IgD-negative memory B cell (primary cell): ENCODE measurements at places on chromosomes 2 and 18. TPM values are rescaled to one million over a fixed set of nuclear protein-coding genes. Genes with fewer than 3 reads are reported as not detected.

SLC4A5 gene
- 1.2 TPM for polyA plus RNA-seq

ADCYAP1 gene
- not detected for polyA plus RNA-seq

C2orf72 gene
- polyA plus RNA-seq: not detected

MC2R gene
- polyA plus RNA-seq: not detected

RGPD4 gene
- not detected for polyA plus RNA-seq

KLHL30 gene
- not detected for polyA plus RNA-seq

CHRND gene
- not detected for polyA plus RNA-seq

DYSF gene
- 0.34 TPM for polyA plus RNA-seq

PDE11A gene
- not detected for polyA plus RNA-seq

TXNDC2 gene
- polyA plus RNA-seq: not detected

MC4R gene
- polyA plus RNA-seq: not detected

BCL2 gene
- polyA plus RNA-seq: 36.2 TPM

ALPP gene
- not detected for polyA plus RNA-seq
